Thoracic aorta (tissue), 2 donors: ENCODE measurements at places on chromosomes 3 and 15. TPM values are rescaled to one million over a fixed set of nuclear protein-coding genes. Genes with fewer than 3 reads are reported as not detected.

The NXPE3 gene
- total RNA-seq: 30.7 TPM

The CA12 gene
- 8.1 TPM for total RNA-seq

- no peak for DNase-seq
Observed at GRCh38 chr3:19526071-19526470, 377.8 kb downstream of the KCNH8 start.

DNA sequence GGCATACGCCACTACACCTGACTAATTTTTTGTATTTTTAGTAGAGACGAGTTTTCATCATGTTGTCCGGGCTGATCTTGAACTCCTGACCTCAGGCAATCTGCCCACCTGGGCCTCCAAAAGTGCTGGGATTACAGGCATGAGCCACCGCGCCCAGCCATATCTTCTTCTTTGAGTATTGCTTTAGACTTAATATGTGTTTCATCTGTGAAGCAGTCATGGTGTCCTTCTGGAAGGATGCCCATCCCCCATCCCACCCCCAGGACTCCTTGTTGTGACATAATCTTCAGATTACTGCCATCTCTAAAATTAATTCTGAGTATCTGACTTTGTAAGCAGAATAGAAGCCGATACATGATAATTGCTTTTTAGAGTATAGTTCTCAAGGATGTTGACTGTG is 57.7 kb downstream of the KLHL25 start:
- no peak for DNase-seq

GRCh38 chr15:41925086-41925608 is 31.3 kb upstream of the SPTBN5 start:
- DNase-seq: no peak

DNA sequence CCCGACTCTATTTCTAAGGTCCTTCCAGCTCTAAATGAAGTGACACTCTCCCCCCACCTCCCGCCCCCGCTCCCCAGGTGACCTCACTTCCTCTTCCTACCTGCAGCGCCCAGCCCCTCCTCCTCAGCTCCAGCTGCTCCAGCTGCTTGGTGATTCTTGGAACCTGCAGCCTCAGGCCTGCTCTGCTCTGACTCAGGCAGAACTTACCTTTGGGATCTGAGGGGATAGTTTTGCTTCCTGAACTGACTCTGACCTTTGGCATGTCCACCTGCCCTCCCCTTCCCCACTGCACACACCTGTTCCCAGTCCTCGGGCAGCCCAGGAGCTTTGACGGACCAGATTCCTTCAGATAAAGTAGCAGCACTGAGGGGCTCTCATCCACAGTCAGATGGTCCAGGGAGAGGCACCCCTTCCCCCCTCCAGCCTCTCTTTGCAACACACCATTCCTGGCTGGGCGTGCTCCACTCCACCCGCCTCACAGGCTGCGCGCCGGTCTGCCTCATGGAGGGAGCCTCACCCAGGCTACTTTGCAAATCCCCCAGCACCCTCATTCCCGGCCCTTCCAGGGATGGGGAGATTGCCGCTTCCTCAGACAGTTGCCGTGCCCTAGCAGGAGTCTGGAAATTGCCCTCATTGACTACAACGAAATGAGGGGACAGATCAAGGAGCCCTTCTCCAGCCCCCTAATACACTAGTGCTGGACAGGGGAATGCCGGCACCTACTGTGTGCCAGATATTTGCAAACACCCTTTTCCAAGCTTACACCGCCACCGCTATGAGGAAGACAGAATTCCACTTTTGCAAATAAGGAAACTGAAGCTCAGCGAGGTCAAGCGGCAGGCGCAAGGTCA is 692 bp upstream of the C15orf39 start:
- no peak for DNase-seq

DNA sequence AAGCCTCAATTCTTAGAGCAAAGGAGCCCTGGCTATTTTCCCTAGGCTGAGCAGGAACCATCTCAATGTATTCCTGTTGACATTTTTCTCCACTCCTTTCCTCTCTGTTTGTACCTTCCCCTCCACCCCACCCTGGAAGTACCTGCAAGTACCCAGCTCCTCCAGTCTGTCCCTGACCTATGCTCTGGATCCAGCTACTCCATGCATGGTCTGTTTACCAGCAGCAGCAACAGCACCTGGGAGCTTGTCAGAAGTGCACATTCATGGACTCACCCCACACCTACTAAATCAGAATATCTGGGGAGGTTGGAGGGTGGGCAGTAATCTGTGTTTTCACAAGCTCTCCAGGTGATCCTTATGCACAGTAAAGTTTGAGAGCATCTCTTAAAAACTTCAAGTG is 240.7 kb upstream of the UMPS start:
- DNase-seq: no peak

- no peak for DNase-seq
Observed at GRCh38 chr15:68584756-68585573, 6.2 kb downstream of the CORO2B start.

The ROPN1 gene
- total RNA-seq: not detected

- no peak for DNase-seq
Observed at GRCh38 chr3:78791753-78792152, 976.0 kb downstream of the ROBO1 start.

The RHOV gene
- total RNA-seq: not detected

- no peak for DNase-seq
Observed at GRCh38 chr15:41128174-41128902, 12.3 kb upstream of the INO80 start.
